CMK (cell line): ENCODE measurements at places on chromosomes 6 and 20.
A peak's percentile ranks its signal among the peaks of the same experiment; 100 is the strongest.

DNA sequence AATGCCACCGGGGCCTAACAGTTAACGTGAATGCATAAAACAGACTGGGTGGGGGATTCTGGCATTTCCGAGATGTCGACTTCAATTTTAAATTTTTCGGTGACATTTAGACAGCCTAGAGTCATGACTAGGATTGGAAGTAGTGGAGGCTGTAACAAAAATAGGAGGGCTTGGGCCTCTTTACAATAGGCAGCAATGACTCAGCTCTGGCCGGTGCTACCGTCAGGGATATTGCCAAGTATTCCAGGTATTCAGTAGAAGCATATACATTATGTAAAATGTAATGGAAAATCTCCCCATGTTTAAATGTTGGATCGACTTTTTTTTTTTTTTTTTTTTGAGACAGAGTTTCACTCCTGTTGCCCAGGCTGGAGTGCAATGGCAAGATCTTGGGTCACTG, 136.2 kb upstream of the STMND1 start:
- no peak for DNase-seq

- DNase-seq = no peak
Observed at GRCh38 chr6:25706314-25707014, 48.1 kb upstream of the SLC17A4 start.

DNA sequence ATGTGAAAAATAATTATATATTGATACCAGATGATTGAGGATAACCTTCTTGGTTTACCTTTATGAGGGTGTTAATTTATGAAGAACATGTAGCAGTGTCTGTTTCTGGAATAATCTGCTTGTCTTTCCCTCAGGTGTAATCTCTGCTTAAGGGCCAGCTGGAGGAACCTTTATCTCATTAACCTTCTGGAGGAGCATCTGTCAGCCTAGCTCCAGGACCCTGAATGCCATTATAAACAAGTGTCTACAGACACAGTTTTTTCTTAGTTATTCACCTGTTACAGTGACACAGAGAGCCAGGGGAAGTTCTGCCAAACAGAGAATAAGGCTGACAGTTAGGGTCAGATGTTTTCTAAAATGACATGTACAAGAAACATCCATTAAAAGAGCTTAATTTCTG, at the start of gene IMPG1:
Gene IMPG1, minus strand, starts transcription at position 101 of the 400 bp plus-strand sequence. CDS start 174 bp downstream, outside the sequence.
- DNase-seq = no peak

DNA sequence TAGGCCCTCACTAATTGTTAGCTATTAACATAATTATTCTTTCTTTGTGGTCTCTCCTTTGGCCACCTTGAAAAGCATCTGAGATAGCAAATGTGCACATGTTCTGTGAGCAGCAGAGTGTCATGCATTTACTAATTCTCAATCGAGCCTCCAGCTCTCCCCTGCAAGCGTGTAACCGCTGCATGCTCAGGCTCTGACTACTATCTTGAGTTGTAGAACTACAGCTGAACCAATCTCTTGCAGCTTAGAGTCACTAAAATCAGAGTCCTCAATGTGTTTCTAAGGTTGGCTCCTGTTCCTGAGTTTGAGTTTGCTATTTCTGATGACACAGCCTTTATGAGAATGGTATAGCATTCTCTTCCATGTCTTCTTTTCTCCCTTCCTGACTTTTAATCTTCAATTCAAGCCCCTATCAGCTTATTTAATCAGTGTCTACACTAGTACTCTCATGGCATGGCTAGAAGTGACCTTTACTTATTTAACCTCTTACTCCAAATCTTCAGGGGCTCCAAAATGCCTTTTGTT, 65.5 kb downstream of the PPP1R3G start:
- DNase-seq = no peak

- DNase-seq = no peak
Observed at GRCh38 chr20:19937651-19938420, 79.3 kb upstream of the NAA20 start.

DNA sequence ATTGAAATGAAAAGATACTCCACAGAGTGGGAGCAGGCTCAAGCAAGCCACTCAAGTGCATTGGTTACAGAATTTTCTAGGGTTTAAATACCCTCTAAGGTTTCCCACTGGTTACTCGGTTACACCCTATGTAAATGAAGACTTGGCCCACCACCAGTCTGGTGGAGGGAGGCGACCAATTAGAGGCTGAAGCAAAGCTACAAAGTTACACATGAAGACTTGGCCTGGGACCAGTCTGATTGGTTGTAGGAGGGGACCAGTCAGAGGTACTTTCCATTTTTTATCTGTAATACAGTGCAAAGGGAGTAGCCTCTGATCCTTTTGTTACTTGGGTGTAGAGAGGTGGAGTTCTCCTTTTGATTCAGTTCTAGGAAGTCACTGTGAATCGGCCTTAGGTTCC, 7.6 kb downstream of the SRSF12 start:
- DNase-seq = no peak

DNA sequence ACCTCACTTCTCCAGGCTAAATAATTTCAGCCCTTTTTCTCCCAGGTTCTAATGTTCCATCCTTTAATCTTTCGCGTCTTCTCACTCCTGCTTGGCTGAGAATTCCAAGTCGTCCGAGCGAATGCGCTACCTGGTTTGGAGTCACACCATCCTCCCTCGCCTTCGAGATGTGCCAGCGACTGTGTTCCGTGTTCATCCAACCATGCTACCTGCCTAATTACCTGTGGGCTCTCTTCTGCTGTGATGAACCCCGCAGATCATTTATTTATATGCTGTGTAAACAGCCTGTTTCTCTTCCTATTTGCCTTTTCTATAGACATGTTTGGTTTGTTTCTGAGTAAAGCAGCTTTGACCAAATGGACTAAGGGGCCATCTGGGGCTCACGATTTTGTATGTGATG, 83.5 kb upstream of the TMEM181 start:
- no peak for DNase-seq

GRCh38 chr6:33213166-33213988, 5.1 kb downstream of the RING1 start:
- no peak for DNase-seq

GRCh38 chr20:4949833-4950178, 51.5 kb downstream of the SLC23A2 start:
- no peak for DNase-seq

DNA sequence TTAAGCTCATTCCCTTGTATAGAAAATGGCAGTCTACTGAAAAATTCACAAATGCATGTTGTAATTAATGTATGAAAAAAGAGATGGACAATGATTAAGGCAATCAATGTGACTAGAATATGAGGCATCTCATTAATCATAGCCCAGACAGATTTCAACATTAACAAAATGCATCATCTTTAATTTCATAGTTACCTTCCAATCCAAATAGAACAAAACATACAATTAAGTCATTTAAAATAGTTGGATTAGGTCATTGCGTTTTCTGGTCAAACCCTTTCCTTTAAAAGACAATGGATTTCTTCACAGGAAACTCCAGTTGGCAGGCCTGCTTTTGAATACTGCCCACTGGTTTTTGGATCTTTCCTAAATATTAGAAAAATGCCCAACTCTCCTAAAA, 203.9 kb downstream of the HAO1 start:
- no peak for DNase-seq

GRCh38 chr20:63846128-63846771, 15.0 kb upstream of the ABHD16B start:
- DNase-seq = peak; percentile 80

GRCh38 chr20:7090811-7091210, 323.3 kb downstream of the BMP2 start:
- DNase-seq = no peak

GRCh38 chr20:25126204-25127029, 44.5 kb upstream of the VSX1 start:
- no peak for DNase-seq

- DNase-seq = no peak
Observed at GRCh38 chr6:94270091-94270948, 851.0 kb upstream of the EPHA7 start.

GRCh38 chr6:163922562-163922961, 508.0 kb downstream of the QKI start:
- no peak for DNase-seq

- DNase-seq = no peak
Observed at GRCh38 chr6:39499053-39499452, 176.6 kb upstream of the KCNK16 start.

- no peak for DNase-seq
Observed at GRCh38 chr6:26362836-26363220, 2.2 kb upstream of the BTN3A2 start.

- no peak for DNase-seq
Observed at GRCh38 chr6:81938014-81938856, 185.8 kb upstream of the TENT5A start.

- DNase-seq = no peak
Observed at GRCh38 chr20:38700926-38701325, 23.4 kb upstream of the SLC32A1 start.

- DNase-seq = no peak
Observed at GRCh38 chr20:59673288-59673997, 69.1 kb downstream of the PHACTR3 start.

DNA sequence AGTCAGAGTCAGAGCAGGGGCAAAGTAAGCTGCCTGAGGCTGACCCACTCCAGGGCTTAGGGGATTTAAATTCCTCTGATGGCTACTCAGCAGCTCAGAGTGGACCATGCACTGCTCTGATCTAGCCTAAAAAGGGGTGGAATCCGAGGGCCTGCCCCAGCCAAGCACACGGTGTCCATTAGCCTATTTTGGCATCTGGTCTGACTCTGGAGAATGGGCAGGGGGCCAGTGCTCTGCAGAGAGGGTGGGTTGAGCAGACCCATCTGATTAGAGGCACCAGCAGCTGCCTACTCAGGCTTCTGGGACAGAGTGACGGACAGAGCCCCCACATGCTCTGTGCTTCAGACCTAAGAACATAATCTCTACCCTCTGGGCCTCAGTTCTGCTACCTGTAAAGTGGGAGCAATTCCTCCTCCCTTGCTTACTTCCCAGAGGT, 25.9 kb upstream of the TGM2 start:
- DNase-seq = no peak

DNA sequence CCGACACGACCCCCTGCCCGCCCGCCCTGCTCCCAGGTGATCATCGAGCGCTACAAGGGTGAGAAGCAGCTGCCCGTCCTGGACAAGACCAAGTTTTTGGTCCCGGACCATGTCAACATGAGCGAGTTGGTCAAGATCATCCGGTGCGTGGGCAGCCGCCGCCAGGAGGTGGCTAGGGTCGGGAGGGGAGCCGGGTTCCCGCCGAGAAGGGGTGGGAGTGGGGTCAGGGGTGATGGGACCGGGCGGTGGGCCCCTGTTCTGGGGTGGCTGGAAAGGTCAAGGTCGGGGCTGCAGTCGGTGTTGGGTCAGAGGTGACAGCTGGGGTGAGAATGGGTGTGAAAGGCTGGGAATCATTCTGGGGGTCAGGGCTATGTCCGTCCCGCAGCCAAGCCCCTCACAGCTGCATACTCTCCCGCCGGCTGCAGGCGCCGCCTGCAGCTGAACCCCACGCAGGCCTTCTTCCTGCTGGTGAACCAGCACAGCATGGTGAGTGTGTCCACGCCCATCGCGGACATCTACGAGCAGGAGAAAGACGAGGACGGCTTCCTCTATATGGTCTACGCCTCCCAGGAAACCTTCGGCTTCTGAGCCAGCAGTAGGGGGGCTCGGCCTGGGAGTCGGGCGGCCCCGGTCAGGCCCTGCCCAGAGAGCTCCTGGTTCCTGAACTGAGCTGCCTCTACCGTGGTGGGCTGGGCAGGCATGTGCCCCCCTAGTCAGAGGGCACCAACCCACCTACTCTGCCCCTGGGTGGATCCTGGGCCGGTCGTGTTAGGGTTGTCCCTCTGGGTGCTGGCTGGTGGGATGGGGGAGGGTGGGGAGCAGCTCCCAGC, 1.0 kb downstream of the MAP1LC3A start:
- DNase-seq = no peak

DNA sequence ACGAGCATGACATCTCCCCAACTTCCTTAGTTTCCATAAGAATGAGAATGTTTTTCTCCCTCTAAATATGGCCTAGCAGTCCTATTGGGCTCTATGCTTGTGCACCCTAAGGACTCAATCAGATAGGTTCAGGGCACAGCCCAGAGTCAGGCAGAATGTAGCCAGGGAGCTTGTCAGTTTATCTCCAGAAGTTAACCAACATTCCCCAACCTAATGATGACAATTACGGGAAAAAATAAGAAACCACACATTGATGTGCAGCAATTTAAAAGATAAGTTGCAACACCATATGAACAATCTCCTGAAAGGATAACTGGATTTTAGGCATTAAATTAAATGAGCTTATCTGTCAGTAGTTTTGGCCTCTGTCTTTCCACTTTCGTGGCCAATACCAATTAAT, 71.1 kb downstream of the HDDC2 start:
- no peak for DNase-seq

- DNase-seq = no peak
Observed at GRCh38 chr6:136477548-136477947, 72.7 kb downstream of the MAP7 start.

DNA sequence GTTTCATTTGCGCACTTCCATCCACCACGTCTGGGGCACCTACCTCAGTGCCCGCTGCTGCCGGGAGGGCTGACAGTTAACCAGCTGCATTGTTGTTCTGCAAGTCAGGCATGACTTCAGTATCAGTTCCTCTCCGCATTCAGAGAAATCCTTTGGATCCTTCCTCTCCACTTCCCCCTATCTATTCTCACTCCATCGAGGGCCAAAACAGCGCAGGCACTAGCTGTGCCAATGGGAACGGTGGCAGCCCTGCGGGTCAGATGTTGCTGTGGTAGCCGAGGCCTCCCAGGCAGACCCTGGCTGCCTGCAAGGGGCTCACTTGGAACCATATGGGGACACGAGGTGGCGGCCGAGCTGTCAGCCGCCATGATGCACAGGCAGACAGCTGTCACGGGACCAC, 64.2 kb upstream of the INSM1 start:
- no peak for DNase-seq

DNA sequence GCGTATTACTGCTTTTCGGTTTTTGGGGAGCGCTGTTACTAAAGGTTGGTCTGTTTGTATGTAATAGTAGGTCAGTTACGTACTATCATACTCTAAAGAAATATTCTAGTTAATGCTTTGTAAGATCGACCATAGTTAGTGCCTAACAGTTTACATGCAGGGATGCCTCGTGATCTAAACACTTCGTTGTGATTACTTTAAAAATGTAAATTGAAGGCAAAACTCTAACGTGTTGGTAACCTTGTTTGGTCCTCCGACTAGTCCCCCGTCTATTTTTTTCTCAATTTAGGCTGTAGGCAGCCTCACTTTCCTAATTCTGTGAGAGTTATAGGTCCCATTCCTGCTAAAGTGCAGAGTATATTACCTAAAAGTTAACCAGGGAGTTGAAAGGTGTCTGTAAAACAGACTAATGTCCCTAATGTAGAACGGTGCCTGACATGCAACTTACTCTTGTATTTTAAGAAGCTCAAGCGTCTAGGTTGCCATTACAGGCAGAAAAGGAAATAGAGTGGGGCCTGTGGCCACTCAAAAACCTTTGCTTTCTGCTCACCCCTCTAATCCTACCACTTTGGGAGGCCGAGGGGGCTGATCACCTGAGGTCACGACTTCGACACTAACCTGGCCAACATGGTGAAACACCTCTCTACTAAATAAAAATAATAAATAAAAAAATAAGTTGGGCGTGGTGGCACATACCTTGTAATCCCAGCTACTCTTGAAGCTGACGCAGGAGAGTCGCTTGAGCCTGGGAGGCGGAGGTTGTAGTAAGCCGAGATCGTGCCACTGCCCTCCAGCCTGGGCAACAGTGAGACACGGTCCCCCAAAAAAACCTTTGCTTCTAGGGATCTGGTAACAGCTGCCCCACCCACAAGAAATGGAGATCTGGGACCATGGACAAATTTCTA, 37.8 kb downstream of the HFE start:
- DNase-seq = no peak

- DNase-seq = no peak
Observed at GRCh38 chr6:16404456-16404855, 166.1 kb downstream of the GMPR start.
